Activated T-helper 1 cell treated with anti-CD3 and anti-CD28 coated beads, Interleukin-12 subunit alpha, Interleukin-12 subunit beta, Interleukin-2, Interleukin-4 antibody, amounts not matched to agents 30 ng/mL and 10 ng/mL and 1 ng/mL, durations not matched to agents 14 hours and 24 hours and 36 hours (primary cell): ENCODE measurements at places on chromosomes 7 and 10.

DNA sequence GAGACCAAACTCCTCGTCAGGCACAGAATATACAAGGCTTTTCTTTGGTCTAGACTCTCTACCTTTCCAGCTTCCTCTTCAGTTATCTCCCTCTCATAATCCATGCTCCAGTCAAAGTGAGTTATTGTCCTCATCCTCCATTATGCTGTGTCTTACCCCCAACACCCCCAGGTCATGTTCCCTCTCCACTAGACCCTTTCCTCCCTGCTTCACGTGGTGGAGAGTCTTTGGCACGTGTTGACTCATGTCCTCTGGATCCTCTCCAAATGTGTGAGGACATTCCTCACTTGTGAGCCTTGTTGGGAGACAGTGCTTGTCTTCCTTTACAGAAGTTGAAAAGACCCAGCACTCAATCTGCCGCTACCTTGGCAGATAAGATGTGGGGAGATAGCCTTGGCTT, 36.0 kb upstream of the DLD start:
- H3K27ac ChIP-seq = no peak overlapping the region
- peaks cover 3% of the 10 kb centered on the region for H3K27me3 ChIP-seq
- peaks cover 2% of the 10 kb centered on the region for H3K36me3 ChIP-seq

- H3K4me3 ChIP-seq = no peak overlapping the region
- H3K4me1 ChIP-seq = peaks cover 33% of the 10 kb centered on the region
- H3K27ac ChIP-seq = no peak overlapping the region
- H3K27me3 ChIP-seq = no peaks in the 10 kb centered on the region
- H3K36me3 ChIP-seq = peaks cover 2% of the 10 kb centered on the region
Measured at GRCh38 chr10:95246582-95247051, 44.2 kb downstream of the PDLIM1 start.

GRCh38 chr7:120741371-120742042, 116.4 kb downstream of the TSPAN12 start:
- no peak overlapping the region for H3K27ac ChIP-seq
- no peaks in the 10 kb centered on the region for H3K4me1 ChIP-seq
- no peaks in the 10 kb centered on the region for H3K36me3 ChIP-seq
- no peak for DNase-seq
- H3K4me3 ChIP-seq = no peak overlapping the region

GRCh38 chr10:120951288-120951687, 100.1 kb downstream of the WDR11 start:
- H3K36me3 ChIP-seq = no peaks in the 10 kb centered on the region
- no peaks in the 10 kb centered on the region for H3K4me1 ChIP-seq
- H3K4me3 ChIP-seq = no peak overlapping the region
- no peak overlapping the region for H3K27ac ChIP-seq

DNA sequence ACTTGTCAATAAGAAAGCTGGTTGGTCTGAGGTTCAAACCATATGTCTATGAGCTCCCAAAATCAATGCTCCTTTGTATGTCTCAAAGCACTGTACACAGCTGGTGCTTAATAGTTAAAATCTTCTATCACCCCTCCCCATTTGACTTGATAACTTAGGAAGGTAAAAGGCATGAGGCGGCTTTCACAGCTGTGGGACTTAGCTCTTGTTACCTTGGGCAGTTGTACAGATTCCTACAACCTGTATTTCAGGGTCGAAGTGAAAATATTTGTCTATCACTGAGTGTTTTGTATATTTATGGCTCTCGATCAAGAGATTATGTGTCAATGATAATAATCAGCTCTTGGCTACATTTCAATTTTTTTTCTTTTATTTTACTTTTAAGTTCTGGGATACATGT, 992 bp upstream of the KIFBP start:
- H3K36me3 ChIP-seq = peaks cover 35% of the 10 kb centered on the region
- DNase-seq = no peak
- no peak overlapping the region for H3K4me3 ChIP-seq
- H3K27me3 ChIP-seq = no peaks in the 10 kb centered on the region

DNA sequence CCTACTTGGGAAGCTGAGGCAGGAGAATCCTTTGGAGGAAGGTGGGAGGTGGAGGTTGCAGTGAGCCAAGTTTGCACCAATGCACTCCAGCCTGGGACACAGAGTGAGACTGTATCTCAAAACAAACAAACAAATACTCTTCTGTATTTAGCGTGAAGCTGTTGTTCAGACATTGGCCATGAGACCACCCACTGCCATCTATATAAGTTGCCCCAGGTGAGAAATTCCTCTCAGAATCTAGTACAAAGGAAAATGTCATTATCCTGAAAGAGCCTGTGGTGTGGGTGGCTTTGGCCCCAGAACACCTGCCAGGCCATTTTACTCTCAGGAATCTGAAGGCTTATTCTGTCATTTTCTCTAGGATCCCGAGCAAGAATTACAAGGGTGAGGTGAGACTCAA, 4.0 kb upstream of the FRMD4A start:
- DNase-seq = no peak
- no peak overlapping the region for H3K27ac ChIP-seq
- peaks cover 18% of the 10 kb centered on the region for H3K27me3 ChIP-seq
- no peaks in the 10 kb centered on the region for H3K36me3 ChIP-seq
- no peaks in the 10 kb centered on the region for H3K4me1 ChIP-seq

GRCh38 chr7:105886776-105887175, 10.4 kb upstream of the ATXN7L1 start:
- H3K36me3 ChIP-seq = no peaks in the 10 kb centered on the region
- H3K4me3 ChIP-seq = no peak overlapping the region
- peaks cover 10% of the 10 kb centered on the region for H3K4me1 ChIP-seq
- no peak overlapping the region for H3K27ac ChIP-seq

DNA sequence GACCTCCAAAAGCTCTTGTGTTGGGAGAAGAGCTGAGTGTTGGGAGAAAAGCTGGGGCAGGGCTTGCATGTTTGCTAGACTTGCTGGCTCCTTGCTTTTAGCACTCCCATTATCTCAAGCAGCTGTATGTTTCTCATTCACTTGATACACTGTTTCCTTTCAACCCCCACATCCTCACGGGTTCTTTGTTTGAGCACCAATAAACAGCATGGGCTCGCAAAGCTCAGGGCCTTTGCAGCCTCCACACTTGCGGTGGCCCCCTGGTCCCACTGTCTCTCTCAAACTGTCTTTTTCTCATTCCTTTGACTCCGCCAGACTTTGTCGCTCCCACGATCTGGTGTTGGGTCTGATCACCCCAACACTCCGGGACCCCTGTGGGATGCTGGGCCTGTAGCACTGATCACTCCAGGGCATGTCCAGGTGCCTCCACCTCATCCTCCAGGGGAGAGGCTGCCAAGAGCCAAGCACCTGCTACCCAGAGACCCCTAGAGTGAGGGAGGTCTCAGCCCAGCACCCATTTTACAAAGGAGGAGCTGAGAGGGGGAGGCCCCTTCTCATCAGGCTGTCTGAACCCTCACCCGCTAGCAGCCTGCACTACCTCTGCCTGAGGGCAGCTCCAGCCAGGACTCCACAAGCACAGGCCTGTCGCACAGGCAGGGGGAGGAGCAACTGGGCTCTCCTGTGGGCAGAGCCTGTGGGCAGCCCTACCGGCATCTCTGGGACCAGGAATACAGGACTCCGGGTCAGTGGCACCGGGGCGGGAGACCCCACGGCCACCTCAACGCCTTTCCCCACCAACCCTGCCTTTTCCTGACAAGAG, 49.1 kb upstream of the MSMB start:
- H3K4me3 ChIP-seq = peak overlapping the region; percentile 32
- H3K36me3 ChIP-seq = no peaks in the 10 kb centered on the region
- H3K27ac ChIP-seq = peak overlapping the region; percentile 73
- peaks cover 24% of the 10 kb centered on the region for H3K4me1 ChIP-seq

GRCh38 chr10:23535381-23535780, 96.5 kb downstream of the OTUD1 start:
- no peak for DNase-seq
- H3K27ac ChIP-seq = no peak overlapping the region
- peaks cover 51% of the 10 kb centered on the region for H3K4me1 ChIP-seq
- peaks cover 9% of the 10 kb centered on the region for H3K36me3 ChIP-seq

- no peak for DNase-seq
- H3K36me3 ChIP-seq = no peaks in the 10 kb centered on the region
- no peak overlapping the region for H3K4me3 ChIP-seq
- H3K4me1 ChIP-seq = peaks cover 8% of the 10 kb centered on the region
Measured at GRCh38 chr7:115232041-115232440, 310.1 kb downstream of the MDFIC start.

DNA sequence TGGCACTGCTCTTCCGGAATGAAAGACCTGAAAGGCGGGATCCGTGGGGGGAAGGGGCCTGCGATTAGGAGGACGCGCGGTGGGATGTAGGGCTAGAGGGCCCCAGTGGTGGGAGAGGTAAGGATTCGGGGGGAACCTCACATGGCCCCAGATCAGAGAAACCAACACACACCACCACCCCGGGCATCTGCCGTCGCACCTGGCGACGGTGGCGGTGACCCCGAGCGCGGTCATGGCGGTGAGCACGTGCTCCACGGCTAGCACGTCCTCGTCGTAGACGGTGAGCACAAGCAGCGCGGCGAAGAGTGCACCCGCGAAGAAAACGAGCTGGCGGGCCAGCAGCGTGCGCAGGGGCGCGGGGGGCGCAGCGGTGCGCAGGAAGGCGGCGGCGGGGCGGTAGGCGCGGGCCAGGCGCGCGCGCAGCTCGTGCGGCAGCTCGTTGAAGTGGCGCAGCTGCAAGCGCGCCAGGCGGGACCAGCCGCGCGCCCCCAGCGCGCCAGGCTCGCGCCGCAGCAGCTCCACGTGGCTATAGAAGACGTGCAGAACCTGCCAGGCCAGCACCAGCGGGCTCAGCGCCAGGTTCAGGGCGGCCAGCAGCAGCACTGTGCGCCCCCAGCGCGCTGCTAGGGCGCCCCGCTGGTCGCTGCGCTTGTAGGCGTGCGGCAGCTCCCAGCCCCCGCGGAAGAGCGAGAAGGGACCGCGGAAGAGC, 5.7 kb downstream of the ATG9B start:
- H3K36me3 ChIP-seq = peaks cover 9% of the 10 kb centered on the region
- DNase-seq = no peak

DNA sequence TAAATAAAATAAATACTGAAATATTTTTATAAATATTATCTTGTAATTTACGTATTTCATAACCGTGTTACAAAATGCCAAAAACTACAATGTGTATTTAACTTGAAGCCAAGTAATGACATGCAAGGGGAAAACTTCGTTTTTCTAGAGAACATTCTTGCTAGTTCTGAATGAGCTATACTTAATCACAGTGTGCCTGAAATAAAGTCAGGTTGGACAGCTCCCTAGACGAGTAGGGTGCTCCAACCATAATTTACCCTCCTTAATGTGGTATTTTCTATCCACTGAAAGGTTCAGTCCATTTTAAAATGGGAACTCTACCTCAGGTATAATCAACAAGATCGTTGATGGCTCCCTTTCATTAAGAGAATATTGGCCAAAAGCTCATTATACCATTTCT, 194.5 kb upstream of the AHR start:
- no peak for DNase-seq
- no peak overlapping the region for H3K4me3 ChIP-seq
- H3K27ac ChIP-seq = no peak overlapping the region
- no peaks in the 10 kb centered on the region for H3K36me3 ChIP-seq
- H3K4me1 ChIP-seq = no peaks in the 10 kb centered on the region
- H3K27me3 ChIP-seq = peaks cover 4% of the 10 kb centered on the region

DNA sequence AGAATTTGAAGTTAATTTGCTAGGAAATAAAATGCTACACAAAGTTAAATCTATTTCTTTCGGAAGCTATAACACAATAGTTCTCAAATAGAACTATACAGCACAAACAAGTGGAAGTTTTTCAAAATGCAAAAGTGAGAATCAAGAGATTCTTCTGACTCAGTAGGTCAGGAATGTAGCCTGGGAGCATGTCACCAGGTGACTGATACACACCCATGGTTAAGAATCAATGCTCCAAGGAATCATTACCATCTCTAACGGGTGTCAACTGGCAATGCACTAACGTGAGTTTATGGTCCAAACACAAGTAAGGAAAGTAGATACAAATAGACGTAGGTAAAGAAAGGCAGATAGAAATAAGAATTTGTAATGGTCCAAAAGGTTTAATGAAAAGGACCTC, 170.5 kb downstream of the SRPK2 start:
- H3K4me1 ChIP-seq = peaks cover 12% of the 10 kb centered on the region
- no peak for DNase-seq
- no peak overlapping the region for H3K27ac ChIP-seq
- H3K27me3 ChIP-seq = peaks cover 2% of the 10 kb centered on the region

GRCh38 chr7:120615703-120616102, 242.2 kb downstream of the TSPAN12 start:
- no peak overlapping the region for H3K27ac ChIP-seq
- no peak overlapping the region for H3K4me3 ChIP-seq
- no peak for DNase-seq
- H3K4me1 ChIP-seq = no peaks in the 10 kb centered on the region
- no peaks in the 10 kb centered on the region for H3K36me3 ChIP-seq

DNA sequence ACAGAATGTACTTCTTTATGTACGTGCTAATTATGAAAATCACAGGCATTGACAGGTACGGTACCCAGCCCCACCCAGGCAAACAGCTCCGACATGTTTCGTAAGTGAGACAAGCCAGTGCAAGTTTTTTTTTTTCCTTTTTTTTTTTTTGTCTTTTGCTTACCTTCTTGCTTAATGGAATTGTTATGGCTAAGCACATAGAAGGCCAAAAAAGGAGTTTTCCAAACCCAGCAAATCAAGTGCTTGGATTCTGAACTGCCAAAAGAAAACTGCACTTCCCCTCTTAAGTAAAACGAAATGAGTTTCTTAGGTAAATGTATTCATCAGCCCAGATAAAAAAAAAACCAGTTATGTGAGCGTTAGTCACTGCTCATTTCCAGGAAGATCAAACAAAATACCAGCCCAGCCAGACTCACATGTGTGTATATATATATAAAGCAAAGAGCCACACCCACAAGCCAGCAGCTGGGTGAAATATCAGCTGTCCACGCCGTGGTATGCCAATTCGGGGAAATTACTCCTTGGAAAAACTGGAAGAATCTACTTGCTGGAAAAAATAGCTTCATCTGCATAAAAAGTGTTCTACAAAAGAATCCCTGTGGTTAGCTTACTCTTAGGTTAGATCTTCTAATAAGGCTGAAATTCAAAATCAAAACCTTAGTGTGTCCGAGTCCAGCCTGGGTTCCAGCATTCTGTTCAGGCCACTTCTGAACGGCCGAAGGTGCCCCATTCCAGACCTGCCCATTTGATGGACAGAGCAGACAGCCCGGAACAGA, 8.0 kb downstream of the KLF6 start:
- peak overlapping the region; percentile 37 for H3K4me3 ChIP-seq
- no peaks in the 10 kb centered on the region for H3K27me3 ChIP-seq
- peaks cover 81% of the 10 kb centered on the region for H3K4me1 ChIP-seq
- peak; percentile 60 for DNase-seq
- H3K36me3 ChIP-seq = peaks cover 72% of the 10 kb centered on the region

GRCh38 chr7:2722591-2722990, 34.6 kb downstream of the AMZ1 start:
- H3K4me1 ChIP-seq = peaks cover 31% of the 10 kb centered on the region
- H3K27me3 ChIP-seq = no peaks in the 10 kb centered on the region
- no peak for DNase-seq
- no peak overlapping the region for H3K27ac ChIP-seq
